ENCODE measurements at places on chromosomes 7 and 10.

- no peak for DNase-seq
These were observed 12.7 kb downstream of the AFAP1L2 start for GRCh38 chr10:114391599-114391998.

- DNase-seq = no peak
These were observed 199.7 kb downstream of the IMMP2L start for GRCh38 chr7:111362506-111363054.

GRCh38 chr10:101397140-101397539 is 43.2 kb downstream of the BTRC start:
- no peak for DNase-seq

- no peak for DNase-seq
These were observed 58.5 kb downstream of the WDFY4 start for GRCh38 chr10:48742891-48743860.

DNA sequence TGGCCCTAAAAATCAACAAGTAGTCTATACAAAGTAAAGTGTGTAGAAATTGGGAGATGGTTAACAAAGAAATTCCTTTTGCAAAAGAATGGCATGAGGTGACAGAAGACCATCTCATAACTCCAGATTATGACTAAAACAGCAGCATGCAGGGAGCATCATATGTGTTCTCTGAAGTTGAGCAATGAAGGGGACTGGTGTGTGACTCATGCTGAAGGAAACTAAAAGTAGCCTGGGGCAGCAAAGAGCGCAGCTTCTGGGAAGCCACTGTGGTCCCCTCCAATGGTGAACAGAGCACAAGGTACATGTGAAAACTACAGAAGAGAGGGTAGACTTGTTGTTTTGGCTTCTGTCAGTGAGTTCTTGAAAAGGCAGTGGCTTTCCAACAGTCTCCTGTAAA is 133.4 kb downstream of the MACC1 start:
- no peak for DNase-seq

- no peak for DNase-seq
These were observed 19.1 kb downstream of the MINDY4 start for GRCh38 chr7:30790356-30790755.

DNA sequence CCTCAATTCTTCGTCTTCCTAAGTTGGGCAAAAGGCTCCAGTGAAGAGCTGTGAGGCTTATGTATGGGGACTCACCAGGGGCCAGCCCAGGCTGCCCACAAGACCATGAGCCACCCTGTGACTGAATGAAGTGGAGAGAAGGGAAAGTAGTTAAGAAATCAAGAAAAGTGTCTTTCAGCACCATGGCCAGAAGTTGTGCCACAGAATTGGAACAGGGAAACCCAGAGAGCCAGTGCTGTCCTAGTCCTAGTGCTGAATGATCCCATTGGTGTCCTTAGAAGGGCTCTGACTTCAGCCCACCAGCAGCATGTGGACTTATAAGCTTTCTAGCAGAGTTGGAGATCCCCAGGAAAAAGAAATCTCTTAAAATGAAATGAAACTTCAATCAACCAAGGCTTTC is 37.0 kb upstream of the CCSER2 start:
- DNase-seq = no peak

- DNase-seq = no peak
These were observed 78.4 kb downstream of the RNF216 start for GRCh38 chr7:5702876-5703571.

DNA sequence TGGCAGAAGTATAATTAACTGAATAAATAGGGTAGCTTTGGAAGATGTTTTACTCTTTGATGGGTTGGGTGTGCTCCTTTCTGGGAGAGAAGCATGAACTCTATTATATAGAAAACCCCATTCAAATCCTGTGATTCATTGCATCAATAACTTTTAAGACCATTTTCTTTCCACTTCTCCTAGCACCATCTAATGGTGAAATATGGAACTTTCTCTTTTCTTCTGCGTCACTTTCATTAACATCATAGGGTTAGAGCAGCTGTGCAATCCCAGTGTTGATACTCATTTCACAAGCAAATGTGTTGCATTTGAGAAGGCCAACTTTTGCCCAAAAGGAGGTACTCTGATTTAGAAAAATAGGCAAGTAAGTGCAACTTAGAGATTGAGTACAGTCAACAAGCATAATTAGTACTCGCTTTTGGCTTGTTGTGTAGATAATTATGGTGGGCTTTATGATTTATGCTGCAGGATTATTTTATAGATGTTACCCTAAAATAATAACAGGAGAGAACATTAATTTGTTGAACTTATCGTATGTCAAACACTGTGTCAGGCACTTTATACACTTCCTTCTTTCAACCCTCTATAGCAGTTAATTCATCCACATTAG is 92.9 kb downstream of the CPED1 start:
- DNase-seq = peak; percentile 62

DNA sequence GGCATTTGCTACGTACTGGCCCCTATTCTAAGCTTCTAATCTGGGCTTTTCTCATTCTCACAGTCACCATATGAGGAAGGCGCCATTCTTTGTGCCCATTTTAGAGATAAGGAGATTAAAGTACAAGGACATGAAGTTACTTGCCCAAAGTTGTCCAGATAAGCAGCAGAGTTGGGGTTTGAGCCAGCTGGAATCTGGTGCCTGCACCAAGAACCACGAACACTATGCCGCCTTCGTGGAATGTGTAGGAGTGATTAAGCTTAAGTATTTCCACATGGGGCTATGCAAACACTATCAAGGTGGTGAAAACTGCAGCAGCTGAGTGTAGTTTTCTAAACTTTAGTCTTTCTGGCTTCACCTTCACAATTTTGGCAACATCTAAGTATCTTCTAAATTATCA is 342.7 kb upstream of the ETV1 start:
- no peak for DNase-seq

- DNase-seq = no peak
These were observed 63.4 kb downstream of the RNF32 start for GRCh38 chr7:156703773-156704482.

DNA sequence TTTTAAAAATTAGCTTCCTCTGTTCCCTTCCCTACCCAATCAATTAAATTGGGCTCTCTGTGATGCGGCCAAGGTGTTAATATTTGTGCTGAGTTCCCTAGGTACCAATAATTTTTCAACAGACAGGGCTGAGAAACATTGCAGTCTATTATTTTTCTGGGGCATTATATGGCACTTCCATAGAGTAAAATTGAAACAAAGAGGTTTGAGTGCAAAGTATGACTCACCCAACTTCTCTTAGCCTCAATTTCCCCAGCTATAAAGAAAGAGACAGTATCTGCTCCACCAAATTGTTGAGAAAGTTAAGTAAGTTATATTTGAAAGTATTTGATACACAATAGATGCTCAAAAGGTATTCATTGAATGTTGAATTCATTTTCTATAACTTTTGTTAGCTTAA is 74.9 kb downstream of the TES start:
- no peak for DNase-seq

- DNase-seq = no peak
These were observed 253.0 kb upstream of the GRB10 start for GRCh38 chr7:51035716-51036115.

GRCh38 chr7:70266186-70266585 is 667.9 kb downstream of the AUTS2 start:
- no peak for DNase-seq

DNA sequence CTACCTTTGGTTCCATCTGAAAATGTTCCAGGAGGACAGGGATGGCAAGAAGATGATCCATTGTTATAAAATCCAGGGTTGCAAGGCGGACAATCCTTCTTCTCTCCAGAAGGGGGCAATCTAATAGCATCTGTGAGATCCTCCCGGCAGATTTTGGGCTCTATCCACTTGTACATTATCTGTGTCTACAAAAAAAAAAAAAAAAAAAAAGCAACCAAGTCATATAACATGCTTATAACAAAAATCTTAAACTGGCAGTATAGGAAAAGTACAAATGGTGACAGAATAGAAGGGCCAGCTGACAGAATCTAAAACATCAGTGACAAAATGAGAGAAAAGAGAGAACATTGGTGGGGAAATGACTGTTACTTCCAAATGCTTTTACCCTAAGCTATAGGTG is 132.7 kb downstream of the ELAPOR2 start:
- no peak for DNase-seq

DNA sequence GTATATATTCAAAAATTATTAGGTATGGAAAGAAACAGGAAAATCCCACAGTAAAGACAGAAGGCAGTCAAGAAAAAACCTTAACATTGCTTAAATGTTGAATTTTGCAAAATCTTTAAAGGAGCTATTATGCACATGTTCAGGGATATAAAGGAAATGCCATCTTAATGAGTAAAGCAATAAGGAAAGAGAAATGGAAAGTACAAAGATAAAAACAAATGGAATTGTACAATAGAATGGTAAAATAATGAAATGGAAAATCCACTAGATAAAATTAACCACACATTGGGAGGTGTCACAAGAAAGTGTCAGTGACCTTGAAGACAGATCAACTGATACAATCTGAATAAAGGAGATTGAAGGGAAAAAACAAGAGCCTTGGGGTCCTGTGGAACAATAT is 82.0 kb downstream of the KIF20B start:
- no peak for DNase-seq

- no peak for DNase-seq
These were observed 32.8 kb downstream of the UBTD1 start for GRCh38 chr10:97531401-97531986.

DNA sequence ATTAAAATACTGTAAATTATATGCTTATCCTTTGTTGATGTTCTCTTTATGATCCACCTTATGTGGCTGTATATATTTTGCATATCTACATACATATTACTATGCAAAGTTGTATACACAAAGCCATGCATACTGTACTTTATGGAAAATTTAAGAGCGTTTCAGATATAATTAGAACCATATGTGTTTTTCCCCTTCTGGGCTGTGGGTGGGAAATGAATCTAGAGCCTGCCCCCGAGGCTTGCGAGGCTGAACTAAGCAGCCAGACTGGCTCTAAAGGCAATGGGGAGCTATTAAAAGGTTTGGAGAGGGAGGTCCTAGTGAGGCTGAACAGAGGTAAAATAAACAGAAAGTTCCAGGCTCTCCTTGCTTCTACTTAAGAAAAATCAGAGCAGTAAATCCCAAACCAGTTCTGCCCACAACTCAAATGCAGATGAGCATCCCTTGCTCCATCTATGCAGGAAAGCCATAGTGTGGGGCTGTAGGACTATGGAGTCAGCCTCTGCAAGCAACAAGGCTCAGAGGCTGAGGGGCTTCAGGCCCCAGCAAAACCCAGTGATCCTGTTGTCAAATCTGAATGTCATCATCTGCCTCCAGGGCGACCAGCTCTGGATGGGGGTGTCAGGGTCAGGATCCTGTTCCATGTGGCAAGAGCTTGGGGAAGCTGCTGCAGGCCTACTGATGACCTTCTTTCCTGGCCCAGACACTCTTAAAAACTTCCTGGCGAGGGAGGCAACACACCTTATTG is 14.1 kb upstream of the DDIT4 start:
- DNase-seq = peak; percentile 91

DNA sequence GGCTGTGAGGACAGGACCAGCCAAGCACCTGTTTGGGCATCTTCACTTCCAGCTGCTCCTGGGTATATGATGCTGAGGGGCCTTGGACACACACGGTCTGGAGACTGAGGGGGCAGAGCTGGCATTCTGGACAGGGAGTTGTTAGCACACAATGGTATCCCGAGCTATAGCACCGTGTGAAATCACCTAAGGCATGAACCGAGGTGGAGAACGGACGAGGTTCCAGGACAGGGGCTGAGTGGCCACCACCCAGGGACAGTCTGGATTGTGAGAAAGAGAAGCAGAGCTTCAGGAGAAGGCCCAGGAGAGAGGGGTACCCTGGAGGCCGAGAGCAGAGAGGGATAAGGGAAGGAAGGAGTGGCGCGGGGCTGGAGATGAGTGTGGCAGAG is 571.8 kb downstream of the TCERG1L start:
- no peak for DNase-seq

GRCh38 chr7:38461887-38462286 is 169.3 kb downstream of the AMPH start:
- no peak for DNase-seq

GRCh38 chr7:27164367-27165088 is 809 bp downstream of the HOXA9 start:
- DNase-seq = no peak

GRCh38 chr10:51079331-51079730 is 5.0 kb downstream of the PRKG1 start:
- no peak for DNase-seq

GRCh38 chr7:31724696-31725095 is 37.7 kb downstream of the PPP1R17 start:
- DNase-seq = no peak

DNA sequence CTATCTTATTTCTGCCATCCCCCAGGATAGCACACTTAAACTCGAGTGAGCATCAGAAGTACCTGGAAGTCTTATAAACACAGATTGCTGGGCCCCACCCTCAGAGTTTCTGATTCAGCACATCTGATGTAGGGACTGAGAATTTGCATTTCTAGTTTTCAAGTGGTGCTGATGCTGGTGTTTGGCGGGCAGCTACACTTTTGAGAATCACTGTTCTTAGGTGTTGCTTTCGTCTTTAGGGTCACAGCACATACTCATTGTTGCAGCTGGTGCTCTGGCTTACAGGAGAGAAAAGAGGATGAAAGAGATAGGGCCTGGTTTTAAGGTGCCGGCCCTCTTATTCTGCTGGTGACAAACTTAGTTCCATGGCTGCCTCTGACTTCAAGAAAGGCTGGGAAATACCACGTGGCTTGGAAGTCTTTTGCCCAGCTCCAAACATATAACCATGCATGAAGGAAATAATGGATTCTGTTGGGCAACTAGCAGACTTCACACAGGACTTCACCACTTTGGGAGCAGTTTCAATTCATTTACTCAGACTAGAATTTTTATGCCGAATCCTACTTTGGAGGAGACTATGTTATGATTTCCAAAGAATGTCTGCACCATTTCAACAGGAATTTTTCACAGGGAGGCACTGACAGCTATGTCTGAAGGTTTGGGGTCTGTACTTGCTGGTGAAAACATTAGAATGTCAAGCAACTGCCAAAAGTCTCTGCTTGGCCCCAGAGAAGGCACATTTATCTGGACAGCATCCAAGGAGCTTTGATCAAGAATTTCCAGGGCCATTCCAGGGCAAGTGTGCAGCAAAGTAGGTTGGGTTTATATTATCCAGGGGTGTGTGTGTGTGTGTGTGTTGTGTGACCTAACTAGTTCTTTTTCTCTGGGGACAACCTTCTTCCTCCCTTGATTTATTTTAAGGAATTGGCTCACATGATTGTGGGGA is 6.9 kb upstream of the MINDY4 start:
- DNase-seq = no peak

DNA sequence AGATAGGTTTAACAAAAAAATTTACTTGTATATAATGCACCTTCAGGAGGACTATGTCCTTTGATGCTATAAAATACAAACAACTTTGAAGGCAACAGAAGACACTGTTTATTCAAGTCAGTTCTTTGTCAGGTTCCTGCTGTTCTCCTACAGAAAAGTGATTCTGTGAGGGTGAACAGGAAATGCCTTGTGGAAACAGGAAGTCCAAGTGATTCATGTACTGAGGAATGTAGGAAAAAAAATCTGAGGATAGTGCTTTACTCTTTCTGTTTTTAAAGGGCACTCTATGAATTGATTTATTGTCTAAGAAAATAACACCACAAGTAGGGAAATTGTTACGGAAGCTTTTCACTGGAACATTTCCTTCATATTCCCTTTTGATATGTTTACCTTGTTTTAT is 171.9 kb downstream of the HDAC9 start:
- peak; percentile 27 for DNase-seq

Data from brain pericyte (primary cell).